ENCODE measurements at places on chromosomes 5 and 9.

GRCh38 chr5:91343916-91344315, 39.2 kb downstream of the ARRDC3 start:
- no peak for DNase-seq

GRCh38 chr5:174668349-174668748, 56.0 kb upstream of the MSX2 start:
- DNase-seq = no peak

GRCh38 chr5:114702136-114702535, 340.3 kb downstream of the KCNN2 start:
- no peak for DNase-seq

- no peak for DNase-seq
These were observed 311.9 kb downstream of the MAN2A1 start for GRCh38 chr5:110001648-110002047.

GRCh38 chr5:83077662-83078261, 415 bp downstream of the XRCC4 start:
- DNase-seq = no peak

- no peak for DNase-seq
These were observed 20.6 kb downstream of the SLC38A9 start for GRCh38 chr5:55691265-55692105.

DNA sequence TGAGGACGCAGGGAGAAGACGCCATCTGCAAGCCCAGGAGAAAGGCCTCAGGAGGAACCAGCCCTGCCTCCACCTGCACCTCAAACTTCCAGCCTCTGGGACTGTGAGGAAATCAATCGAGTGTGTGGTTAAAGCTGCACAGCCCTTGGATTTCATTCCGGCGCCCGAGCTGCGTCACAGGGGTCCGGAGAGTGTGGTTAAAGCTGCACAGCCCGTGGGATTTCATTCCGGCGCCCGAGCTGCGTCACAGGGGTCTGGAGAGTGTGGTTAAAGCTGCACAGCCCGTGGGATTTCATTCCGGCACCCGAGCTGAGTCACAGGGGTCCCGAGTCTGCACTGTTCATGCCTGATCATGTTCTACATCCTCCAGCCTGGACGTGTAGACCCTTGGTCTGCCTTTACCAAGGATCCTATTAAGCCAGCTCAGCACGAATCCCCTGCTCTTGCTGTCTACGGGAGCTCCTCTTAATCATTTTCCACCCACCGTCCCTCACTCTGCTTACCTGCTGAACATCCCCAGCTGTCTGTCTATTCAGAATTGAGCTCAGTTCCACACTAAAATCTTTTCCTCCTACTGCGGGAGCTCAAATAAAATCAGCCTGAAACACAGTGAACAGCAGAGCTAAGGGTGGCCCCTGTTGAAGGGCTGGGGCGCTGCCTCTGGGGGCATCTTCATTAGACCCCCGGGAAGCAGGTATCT, 73.0 kb upstream of the OLFM1 start:
- no peak for DNase-seq

GRCh38 chr5:120808606-120809005, 344.5 kb downstream of the PRR16 start:
- no peak for DNase-seq

DNA sequence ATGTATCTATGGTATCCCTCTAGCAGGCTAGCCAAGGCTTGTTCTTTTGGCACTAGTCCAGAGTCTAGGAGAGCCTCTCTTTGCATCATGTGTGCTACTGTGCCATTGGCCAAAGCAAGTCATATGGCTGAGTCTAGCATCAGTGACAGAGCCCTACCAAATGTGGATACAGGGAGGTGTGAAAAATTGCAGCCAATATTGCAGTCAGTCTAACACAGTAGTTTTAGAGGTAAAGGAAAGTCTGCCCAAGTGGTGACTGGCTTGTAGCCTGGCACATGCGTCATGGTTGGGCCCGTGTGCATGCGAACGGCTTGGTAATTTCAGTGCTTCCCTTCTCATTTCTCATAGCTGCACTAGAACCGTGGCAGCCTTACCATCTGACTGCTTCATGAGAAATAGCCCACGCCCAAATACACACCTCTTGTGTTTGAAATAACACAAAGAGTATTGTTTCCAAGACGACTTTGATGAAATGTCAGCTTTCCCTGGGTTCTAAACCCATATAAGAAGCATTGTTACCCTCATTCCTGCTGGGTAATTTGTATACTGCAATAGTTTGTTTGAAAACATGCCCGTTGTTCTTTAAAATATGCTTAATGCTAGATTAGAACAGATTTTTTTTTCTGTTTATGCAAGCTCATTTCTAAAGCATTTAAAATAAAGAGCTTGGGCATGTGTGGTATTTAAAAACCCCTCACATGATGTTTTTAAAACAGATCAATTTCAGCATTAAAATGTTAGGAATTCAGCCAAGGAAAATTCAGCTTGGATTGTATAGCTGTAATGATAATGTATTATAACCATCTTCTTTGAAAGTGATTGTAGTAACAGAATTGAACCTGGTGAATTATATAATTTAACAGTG, 113.2 kb downstream of the TLE4 start:
- no peak for DNase-seq

DNA sequence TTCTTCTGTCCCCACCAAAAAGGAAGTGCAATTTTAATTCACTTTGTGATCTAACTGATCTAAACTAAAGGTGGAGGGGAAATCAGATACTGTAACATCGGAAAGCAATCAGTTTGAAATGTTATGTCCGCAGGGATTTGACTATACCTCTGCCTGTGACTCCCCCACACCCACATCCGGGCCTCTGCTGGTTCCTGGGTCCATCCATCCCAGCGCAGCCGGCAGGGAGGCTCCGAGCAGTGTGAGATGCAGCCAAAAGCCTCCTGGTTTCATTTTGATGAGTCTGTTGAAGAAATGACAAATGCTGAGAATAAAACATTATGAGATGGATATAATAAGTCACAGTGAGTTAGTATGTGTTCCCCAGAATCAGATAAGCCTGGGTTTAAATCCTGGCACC, 8.6 kb downstream of the FSTL4 start:
- no peak for DNase-seq

- no peak for DNase-seq
These were observed 188.8 kb downstream of the NXNL2 start for GRCh38 chr9:88723751-88724150.

DNA sequence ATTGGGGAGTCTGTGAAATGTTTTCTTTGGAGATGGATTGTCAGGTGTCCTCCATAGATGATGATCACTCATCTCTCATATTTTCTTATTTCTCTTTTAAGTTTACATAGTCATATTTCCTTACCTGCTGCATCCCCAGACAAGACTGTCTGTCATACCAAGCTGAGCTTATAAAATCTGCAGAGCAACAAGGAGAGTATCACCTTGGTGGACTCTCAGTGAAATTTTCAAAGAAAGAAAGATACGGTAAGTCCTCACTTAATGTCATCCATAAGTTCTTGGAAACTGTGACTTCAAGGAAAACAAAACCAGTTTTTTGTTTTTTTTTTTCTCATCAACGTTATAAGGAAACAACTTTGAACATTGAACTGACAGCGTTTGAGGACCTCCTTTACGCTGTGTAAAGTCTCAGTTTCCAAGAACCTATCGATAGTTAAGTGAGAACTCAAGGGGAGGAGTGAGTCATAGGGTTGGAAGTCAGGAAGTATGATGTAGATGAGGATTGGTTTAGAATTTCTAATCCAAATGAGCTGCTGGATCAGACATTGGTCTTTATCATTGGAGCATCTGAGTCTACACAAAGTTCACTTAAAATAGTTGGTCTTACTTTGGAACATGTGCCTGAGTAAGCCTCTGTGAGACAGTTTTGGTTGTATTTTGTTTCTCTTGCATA, 45.5 kb downstream of the SPIN1 start:
- no peak for DNase-seq

DNA sequence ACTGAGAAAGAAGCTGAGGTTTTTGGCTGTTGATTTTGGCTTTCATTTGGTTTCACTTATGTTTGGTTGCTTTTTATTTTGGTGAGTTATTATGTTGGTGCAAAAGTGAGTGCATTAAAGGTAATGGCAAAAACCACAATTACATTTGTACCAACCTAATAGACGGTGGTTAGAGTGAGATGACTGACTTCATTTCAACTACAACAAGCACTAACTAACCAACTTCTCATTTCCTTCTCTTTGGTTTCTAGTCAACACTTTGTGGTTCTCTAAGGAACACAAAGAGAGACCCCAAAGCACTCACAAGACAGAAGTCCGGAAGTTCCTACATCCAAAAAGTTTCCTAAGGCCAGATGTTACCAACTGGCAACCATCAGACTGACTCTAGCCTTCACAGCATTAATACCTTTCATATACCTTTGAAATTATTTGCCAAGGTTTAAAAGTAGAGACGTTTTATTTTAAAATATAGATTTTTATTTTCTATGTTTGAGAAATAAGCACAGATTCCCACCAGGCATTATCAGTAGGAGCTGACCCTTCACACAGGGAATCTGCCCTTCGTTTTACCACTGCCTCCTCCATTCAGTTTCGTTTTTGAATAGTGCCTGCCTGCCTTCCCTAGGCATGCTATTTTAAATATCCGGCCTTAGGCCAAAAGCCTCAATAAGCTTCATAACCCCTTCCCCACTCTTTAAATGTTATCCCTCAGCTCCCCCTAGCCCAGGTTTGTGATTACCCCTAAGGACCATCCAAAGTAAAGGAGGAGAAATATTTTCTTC, 301.1 kb upstream of the PTGER4 start:
- no peak for DNase-seq

DNA sequence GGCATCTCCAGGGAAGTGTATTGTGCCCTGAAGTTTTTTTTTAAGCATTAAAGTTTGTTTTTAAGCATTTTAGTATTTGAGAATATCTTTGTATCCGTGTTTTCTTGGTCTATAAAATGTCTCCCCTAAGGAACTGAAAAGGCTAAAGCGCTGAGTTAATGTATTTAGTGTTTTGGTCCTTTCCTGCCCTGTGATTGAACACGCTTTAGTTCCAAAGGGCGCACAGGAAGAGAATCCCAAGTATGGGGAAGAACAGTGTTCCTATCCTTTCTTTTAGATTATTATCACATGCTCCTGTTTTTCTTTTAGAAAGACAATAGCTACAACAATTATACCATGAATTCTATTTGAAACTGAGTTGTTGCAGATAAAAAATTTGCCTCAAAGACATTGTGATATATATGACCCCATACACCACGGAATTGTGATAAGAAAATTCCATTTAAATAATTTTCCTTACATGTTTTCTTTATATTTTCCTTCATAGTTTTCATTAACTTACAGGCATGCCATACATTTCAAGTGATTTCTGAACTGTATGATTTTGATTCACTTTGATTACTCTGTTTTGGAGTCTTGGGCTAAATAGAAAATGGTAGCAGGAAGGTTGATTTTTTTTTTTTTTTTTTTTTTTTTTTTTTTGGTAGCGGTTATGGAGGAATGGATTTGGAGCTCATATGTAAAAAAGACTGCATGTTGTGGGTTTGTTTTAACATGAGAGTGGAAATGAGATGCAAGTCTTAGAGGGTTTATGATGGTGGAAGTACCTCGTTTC, 3.1 kb downstream of the HSPA4 start:
- DNase-seq = no peak

DNA sequence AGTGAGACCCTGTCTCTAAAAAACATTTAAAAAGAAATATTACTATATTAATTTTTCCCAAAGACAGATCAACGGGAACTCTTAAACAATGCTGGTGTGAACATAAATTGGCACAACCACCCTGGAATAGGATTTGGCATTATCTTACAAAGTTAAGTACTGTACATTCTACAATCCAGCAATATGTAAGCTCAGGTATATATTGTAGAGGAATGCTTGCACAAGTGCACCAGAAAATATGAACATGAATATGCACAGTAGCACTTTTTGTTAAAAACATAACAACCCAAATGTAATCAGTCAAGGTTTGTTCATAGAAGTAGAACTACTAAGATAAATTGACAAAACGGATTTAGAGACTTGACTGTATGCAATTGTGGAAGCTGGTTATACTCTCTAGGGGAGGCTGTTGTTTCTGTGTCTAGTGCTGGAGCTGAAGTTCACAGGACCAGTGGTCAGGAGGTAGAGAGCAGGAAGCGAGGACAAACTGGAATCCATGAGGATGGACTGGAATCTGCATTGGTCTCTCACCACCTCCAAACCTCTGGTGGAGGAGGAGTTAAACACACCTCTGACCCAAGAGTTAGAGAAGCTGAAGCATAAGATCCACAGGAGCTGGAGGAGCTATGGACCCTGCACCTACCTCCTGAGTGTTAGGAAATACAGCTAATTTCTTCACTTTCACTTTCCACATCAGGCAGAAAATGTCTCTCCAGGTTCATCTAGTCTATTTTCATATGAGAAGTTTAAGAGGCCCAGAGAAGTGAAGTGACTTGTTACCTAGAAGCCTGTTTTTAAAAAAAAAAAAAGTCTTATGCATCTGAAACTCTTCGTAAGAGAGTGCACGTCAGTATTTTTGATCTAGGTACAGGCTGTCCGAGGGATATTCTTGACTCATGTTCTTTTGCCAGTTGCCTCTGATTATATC, 20.3 kb upstream of the RIC1 start:
- no peak for DNase-seq

- no peak for DNase-seq
These were observed 203.0 kb downstream of the MED10 start for GRCh38 chr5:6175172-6175854.

DNA sequence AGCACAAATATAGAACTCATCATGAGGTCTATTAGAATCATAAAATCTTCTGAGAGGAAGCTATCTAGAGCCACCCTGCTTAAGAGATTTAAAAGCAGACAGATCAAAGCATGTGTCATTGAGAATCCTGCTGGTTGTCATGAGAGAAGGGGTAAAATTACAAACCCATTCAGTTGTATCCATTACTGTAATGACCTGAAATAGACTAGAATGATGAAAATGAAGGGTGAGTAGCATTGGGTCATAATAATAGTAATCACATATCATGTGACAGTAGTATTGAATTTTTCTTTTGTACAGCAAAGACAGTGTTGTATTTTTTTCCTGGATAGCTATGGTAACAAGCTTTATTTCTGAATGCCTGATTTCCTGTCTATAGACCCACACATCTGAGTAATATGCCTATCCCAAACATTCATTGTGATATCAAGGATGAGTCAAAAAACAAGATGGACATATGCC, 149.0 kb downstream of the PDE4D start:
- no peak for DNase-seq

DNA sequence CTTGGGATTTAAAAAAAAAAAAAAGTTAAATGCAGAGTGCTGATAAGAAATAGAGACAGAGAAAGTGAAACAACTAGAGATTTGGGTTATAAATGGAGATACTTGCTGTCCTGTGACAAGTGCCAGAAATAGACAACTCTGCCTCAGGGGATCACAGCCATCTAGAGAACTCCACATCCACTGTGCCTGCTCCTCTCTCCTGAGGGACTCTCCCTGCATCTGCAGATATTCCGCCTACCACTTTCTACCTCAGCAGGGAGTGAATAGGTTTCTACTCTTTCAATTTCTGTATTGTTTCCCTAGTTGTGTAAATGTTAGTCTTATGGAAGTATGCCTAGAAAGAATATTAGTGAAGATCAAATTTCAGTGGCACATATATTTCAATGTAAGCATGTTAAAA, 307.2 kb downstream of the HTR1A start:
- DNase-seq = no peak

GRCh38 chr5:20536341-20536740, 548.3 kb upstream of the CDH18 start:
- DNase-seq = no peak
